ENCODE measurements at places on chromosomes 7 and 10.

DNA sequence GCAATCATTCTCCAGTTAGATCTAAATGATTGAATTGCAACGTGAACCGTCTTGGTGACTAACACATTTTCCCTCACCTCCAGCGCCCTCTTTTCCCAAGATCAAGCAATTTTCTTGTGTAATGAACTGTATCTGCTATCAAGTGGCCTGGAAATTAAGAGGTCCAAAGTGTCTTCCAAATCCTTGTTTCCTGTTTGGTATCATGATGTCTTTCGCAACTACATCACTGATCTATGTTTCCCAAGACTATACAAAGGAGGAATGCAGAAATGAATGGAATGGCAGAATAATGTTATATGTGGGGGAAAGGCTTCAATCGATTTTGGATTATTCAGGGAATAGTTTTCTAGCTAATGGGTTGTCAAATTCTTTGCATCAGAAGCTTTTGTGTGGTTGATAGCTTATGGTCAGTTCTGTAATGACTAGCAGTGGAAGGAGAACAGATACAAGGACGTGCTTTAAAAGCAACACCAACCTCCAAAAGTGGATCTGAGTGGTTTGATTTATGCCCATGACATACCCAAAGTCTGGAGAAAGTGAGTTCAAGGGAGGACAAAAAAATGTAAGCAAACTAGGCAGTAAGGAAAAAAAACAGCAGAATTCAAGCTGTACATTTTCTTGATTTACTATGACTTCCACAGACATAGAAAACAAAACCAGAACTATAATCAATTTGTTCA lies 14.6 kb upstream of the ZEB1 start:
- no peak for DNase-seq

GRCh38 chr10:78049851-78050250 lies 16.2 kb downstream of the RPS24 start:
- DNase-seq, result no peak

DNA sequence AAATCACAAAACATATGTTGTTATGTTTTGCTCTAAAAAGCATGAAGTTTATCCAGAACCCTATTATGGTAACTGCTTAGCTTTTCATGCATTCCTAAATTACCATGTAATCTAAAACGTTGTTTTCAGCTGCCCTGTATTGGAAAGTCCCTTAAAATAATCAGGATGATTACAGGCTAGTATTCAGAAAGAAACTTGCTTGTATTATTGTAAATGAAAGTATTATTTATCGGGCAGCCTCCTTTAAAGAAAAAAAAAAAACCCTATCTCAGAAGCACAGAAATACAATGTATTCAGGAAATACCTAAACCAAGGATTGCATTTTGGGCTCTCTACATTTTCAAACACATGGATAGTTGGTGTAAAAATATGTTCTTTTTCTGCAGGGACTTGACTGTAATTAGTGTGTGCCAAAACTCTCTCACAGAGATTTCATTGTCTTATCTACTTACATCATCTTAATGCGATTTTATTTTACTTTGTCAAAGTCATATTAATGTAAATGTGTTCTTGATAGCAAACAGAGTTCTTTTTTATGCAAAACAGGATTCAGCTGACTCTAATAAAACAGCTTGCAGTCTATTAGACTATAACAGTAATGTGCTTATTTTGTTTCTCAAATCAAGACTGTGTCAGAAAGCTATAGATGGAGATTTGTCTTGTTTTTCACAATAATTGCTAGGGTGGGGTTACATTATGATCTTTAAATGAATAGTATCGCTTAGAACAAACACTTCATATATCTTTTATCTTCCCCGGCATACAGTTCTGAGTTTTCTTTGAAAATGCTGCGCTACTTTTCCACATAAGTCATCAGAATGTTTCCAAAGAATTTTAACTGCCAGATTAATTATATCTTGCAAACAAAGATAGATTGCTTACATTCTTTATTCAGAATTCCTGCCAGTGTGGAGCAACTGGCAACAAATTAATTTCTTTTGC lies 65.3 kb upstream of the ARID5B start:
- DNase-seq, result no peak

DNA sequence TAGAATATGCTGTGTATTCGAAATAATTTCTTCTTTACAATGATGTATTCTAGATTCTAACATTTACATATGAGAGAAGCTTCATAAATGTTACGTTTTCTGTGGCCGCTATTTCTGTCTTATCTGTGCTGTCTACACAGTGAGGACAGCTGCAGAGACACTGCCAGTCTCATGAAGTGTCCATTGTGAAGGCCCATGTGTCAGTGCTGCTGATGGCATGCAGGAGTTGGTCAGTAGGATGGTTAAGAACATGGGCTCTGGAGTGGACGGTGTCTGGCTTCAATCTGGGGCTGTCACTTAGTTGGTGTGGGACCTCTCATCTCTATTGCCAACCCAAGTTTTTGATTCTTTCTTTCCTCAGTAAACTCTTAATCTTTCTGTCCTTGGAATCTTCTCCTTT lies 137.3 kb downstream of the SDK1 start:
- no peak for DNase-seq

DNA sequence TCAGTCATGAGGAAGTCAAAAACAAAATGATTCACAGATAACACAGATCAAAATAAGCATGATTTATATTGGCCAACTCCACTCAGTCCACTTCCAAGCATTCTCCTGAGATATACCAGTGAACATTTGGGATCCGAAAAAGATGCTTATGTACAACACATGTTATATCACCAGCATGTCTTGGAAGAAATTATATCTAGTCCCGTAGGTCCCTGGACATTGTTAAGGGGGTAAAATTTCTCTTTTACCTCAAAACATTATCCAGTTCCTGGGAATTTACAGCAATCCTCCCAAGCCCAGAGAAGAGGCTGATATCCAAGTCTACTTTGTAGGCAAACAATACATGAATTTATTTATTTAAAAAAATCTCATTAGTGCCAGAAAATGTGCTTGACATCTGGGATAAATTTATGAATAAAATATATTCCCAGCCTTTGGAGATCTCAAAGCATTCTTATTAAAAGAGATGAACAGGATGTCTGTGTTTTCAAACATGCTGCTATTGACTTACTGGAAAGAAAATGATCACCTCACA lies 582.2 kb upstream of the ZWINT start:
- DNase-seq, result no peak

- DNase-seq, result no peak
Measured at GRCh38 chr7:143216151-143216550, 5.7 kb upstream of the TAS2R40 start.

- no peak for DNase-seq
Measured at GRCh38 chr10:6607778-6608177, 27.7 kb upstream of the PRKCQ start.

DNA sequence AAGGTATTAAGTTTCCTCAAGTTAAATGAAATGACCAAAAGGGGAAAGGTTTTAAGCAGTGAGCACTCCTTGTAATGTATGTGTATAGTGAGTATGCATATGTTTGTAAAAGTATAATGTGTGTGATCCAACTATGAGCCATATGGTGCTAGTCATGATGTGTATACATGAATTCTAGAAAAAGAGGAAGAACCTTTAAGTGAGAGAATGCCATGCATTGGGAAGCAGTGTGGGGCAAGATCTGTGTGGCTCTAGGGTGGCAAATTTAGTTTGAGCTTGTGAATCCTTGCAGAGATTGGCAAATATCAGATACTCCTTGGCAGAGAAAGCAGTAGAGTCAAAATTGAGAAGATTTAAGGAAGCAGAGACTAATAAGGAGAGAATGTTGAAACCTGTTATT lies 435.0 kb downstream of the AUTS2 start:
- DNase-seq, result no peak

DNA sequence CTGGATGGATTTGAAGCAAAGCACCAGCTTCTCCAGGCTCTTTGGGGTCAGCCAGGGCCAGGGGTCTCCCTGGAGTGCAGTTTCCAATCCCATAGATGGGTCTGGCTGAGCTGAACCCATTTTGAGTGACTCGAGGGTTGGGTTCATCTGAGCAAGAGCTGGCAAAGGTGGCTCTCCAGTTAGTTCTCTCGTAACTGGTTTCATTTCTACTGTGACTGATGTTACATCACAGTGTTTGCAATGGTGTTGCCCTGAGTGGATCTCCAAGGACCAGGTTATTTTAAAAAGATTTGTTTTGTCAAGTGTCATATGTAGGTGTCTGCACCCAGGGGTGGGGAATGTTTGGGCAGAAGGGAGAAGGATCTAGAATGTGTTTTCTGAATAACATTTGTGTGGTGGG lies 14.2 kb downstream of the LEP start:
- no peak for DNase-seq

Data from nephron progenitor cell (in vitro differentiated cells).